Spleen (tissue), 13 donors: ENCODE measurements at places on chromosomes 6 and 20.

GRCh38 chr6:151293688-151294016, 53.9 kb downstream of the AKAP12 start:
- DNase-seq: no peak

- no peak for DNase-seq
Observed at GRCh38 chr6:37260444-37260843, 2.5 kb upstream of the TMEM217 start.

GRCh38 chr6:139325686-139326085, 33.9 kb upstream of the TXLNB start:
- DNase-seq: no peak

DNA sequence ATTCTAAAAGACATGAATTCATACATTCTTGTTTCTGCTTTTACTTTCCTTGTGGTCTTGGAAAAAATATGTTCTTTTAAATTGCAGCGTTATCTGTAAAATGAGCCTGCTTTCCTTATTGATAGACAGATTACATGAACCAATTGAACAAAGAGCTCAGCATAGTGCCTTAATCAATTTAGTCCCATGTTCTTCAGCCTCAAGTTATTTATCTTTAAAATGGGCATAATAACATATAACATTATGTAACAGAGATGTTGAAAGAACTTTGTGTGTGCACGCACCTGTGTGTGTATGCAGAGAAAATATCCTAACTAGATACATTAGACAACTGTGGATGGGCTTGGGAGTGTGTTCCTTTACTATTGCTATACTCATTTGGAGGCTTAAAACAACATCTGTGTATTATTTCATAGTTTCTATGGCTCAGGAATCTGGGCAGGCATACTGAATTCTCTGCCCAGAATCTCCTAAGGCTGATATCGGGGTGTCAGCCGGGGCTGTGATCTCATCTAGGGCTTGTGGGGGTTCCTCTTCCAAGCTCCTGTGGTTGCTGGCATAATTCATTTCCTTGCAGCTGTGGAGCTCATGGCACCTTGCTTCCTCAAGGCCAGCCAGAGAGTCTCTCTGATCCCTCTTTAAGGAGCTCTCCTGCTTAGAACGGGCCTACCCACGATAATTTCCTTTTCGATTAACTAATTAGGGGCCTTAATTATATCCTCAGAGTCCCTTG, 194.1 kb downstream of the ARID1B start:
- DNase-seq: no peak

- no peak for DNase-seq
Observed at GRCh38 chr6:35511562-35511941, 1.1 kb downstream of the TULP1 start.

- DNase-seq: no peak
Observed at GRCh38 chr6:107536180-107536961, 46.5 kb downstream of the SOBP start.

GRCh38 chr6:117547688-117548621, 54.4 kb downstream of the GOPC start:
- DNase-seq: peak; percentile 89

- no peak for DNase-seq
Observed at GRCh38 chr6:158640519-158640918, 4.0 kb downstream of the DYNLT1 start.

DNA sequence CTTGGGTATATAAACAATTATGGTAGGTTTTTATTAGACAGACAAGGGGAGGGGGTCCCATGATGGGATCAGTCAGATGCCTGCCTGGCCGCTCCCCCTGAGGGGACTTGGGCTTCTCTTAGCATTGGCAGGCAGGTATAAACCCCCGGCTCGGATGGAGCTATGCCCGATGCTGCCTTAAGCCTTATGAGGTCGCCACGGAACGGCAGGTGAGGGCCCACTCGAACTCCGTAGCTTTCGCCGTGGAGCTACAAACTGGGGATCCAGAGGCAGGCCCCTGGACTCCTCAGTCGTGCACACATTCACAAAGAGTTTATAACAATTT, 148.8 kb downstream of the TRIM27 start:
- no peak for DNase-seq

GRCh38 chr6:24249926-24250325, 107.9 kb downstream of the DCDC2 start:
- no peak for DNase-seq

- DNase-seq: no peak
Observed at GRCh38 chr20:47295921-47296426, 60.5 kb downstream of the ZMYND8 start.

DNA sequence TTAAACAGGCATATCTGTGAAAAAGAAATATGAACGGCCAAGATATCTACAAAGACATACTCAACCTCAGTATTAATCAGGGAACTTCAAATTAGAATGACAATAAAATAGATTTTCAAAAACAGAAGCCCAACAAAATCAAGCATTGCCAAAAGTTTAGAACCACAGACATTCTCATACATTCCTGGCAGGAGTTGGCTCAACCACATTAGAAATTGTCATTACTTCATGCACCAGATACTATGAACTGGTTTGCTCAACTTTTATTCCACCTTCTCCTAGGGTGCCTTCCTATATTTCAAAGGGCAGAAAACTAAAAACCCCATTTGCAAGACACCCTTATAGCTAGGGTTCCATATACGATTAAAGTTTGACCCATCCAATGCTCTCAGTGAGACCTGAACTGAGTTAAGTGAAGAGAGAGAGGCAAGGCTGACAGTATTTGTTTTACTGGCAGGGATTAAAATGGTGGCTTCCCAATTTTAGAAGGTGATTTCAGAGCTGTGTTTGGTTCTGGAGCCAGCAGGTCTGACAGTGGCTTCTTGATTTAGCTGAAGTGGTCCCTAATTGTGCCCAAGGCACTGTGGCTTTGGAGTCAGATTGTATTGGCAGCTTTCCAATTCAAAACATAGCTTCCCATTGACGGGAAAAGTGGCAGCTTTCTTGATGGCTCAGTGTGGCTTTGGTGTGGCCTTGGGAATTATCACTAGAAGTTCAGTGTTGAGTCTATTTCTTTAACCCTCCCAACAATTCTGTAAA, 77.1 kb upstream of the CDYL start:
- no peak for DNase-seq

- DNase-seq: no peak
Observed at GRCh38 chr6:55937951-55938690, 62.7 kb upstream of the BMP5 start.

- DNase-seq: no peak
Observed at GRCh38 chr20:50038574-50038991, 55.8 kb downstream of the SNAI1 start.

- no peak for DNase-seq
Observed at GRCh38 chr6:11987386-11987785, 24.7 kb upstream of the HIVEP1 start.

GRCh38 chr20:24001712-24002405, 13.3 kb upstream of the GGTLC1 start:
- peak; percentile 21 for DNase-seq

GRCh38 chr6:111091987-111092386, 4.7 kb downstream of the SLC16A10 start:
- DNase-seq: no peak

DNA sequence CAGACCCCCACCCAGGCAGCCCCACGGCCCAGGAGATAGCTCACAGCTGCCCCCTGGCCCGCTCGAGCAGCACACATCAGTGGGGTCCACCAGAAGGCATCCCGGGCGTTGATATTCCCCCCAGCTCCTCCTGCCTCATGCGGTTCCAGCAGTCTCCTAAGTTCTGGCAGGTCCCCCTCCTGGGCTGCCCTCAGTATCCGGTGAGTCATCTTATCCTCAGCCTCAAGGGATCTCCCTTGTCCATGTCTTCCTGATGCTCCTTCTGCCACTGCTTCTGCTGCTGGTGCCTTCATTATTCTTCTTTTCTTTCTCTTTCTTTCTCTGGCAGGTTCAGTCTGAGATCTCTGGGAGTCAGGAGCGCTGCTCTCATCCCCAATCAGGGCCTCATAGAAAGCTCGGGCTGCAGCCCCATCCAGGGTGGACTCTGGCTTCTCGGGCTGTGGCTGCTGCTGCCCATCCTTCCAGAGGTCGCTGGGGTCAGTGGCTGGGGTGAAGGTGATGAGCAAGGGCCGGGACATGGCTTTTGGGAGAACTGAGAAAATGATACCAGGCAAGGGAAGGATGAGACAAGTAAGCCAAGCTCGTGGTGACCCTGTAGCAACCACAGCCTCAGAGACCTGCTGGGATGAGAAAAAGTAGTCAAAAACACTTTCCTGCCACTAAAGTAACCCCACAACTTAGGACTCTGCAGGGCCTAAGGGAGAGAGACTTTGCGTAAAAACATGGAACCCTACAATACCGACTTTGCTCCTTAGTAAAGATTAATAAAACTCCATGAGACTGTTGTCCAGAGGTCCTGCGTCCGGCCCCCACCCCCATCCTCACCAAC, 622 bp downstream of the GPANK1 start:
- DNase-seq: peak; percentile 82

DNA sequence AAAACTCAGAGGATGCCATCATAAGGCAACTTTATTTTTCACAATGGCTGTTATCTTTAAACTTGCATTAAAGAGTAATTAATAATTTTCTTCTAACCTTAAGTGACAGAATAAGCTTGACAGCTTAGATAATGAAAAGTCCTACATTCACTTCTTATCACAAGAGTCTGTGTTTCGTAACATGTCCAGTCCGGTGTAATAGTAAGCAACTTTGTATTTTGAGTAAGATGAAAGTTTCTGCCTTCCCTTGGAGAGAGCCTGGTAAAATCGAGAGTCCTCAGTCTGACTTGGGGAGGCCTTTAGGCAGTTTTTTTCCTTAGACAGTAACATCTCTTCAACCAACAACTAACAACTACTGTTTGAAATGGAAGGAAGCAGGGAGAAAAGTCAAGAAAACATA, 195.6 kb downstream of the GRM1 start:
- DNase-seq: no peak

DNA sequence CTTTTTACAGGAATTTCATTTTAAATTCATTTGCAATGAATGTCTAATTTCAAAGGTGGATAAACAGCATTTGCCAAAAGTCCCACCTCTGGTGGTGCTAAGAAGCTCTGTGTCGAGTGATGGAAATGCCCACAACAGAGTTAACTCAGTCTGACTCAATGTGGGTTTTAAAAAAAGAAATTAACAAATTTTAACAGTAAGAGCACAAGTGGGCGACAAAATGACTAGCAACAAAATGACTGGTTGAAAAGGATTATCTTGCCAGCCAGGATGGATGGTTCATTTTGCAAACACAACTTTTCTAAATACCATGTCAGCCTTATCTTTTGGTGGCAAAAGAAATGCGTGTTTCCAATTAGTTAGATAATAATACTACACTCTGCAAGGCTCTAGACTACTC, 14.3 kb upstream of the TAGAP start:
- no peak for DNase-seq

DNA sequence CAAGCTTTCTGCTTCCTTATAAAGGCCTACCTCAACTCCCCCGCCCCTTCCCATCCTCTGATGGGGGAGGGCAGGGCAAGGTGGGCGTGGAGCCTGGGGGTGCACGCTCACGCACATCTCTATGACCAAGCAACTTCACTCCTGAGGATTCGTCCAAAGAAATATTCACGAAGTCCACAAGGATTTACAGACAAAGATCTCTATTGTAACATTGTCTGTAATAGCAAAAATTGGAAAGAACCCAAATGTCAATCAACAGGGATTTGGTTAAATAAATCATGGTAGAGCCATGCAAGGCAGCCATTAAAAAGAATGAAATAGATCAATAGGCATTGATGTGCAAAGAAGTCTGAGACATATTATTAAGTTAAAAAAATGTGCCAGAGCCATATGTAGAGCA, 130.4 kb upstream of the AFDN start:
- no peak for DNase-seq

GRCh38 chr6:15365273-15365687, 119.4 kb downstream of the JARID2 start:
- peak; percentile 85 for DNase-seq

GRCh38 chr20:6818033-6818808, 50.7 kb downstream of the BMP2 start:
- no peak for DNase-seq

DNA sequence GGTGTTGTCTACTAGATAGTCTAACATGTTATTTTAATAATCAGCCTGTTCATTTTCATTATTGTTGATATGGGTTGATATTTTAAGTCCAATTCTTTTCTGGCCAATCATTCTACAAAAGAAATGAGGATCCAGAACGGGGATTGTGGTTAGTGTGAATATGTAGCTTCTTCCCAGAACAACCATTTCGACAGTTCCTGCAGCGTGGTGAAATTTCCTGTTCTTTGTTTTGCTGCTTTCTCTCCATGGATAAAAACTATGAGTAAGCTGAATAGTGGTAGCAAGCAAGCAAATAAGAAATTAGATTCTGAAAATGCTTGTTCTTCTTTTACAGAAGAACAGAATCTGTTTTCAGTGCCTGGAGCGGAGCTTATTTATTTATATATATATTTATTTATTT, 65.5 kb upstream of the F13A1 start:
- DNase-seq: no peak

- no peak for DNase-seq
Observed at GRCh38 chr6:22008248-22008836, 288.5 kb downstream of the PRL start.

- no peak for DNase-seq
Observed at GRCh38 chr6:24658573-24659560, 7.8 kb downstream of the TDP2 start.

DNA sequence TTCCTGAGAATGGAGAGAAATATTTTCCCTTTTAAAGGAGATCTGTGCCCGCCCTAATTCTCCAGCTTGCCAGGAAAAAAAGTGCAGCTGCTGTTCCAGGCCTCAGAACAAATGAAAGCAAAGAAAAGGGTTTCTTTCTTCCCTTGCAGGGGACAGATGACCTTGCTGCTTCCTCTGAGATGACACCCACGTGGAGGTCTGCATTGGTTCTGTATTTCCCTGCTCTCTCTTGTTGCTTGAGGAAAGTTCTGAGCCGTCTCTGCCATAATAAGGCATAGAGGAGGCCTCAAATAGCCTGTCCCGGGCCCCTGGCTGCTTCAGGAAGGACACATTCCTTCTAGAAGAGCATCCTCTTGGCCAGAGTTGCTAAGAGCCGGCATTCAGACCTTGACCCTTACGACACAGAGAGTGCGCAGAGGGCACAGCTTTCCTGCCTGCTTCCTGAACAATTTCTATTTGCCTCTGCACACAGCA, 501.8 kb upstream of the SULF2 start:
- DNase-seq: no peak

GRCh38 chr6:118284736-118285360, 263.2 kb upstream of the PLN start:
- no peak for DNase-seq

GRCh38 chr6:44194326-44194725, 22.4 kb upstream of the MYMX start:
- no peak for DNase-seq

DNA sequence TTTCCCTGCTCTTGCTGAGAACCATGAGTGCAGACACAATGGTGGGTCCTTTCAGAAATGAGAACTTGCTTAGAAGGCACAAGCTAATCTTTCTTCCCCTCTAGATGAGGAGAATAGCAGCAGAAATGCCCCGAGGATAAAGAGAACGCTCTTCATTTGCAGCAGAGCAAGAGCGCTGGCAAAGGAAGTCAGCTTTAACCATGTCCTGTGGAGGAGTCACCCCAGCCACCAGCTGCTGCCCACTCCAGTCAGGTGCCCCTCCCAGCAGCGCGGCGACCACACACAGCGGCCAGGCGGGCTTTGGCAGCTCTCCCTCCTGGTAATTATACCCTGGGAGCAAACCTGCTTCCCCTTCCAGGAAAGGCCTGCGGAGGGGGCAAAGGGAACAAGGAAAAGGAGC, 42.4 kb upstream of the EMILIN3 start:
- DNase-seq: no peak

GRCh38 chr20:44536175-44536574, 14.3 kb upstream of the SERINC3 start:
- DNase-seq: no peak

GRCh38 chr6:151763938-151764680, 43.4 kb upstream of the ESR1 start:
- peak; percentile 85 for DNase-seq
